ENCODE measurements at places on chromosomes 12 and 14.

- DNase-seq: no peak
Observed at GRCh38 chr14:46840944-46841720, 189.6 kb upstream of the RPL10L start.

- no peak for DNase-seq
Observed at GRCh38 chr12:122820838-122821271, 14.4 kb upstream of the HIP1R start.

- DNase-seq: no peak
Observed at GRCh38 chr12:97764700-97765099, 302.1 kb downstream of the RMST start.

DNA sequence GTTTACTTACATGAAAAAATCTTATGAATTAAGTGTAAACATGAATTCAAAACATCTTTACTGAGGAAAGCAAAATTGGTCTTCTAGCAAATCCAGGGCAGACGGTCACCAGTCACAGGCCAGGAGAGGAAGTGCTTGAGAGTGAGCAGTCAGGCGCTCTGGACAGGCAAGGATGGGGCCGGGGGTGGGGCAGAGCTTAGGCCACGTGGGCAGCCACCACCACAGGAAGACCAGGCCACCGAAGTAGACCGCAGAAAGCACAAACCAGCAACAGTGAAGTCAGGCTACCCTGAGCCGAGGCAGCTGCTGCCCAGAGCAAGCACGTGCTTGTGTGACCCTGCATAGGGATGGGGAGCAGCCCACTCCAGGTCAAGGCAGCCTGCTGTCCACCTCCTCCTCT, 33.5 kb downstream of the SLC6A12 start:
- no peak for DNase-seq

- DNase-seq: no peak
Observed at GRCh38 chr14:55388160-55388559, 23.5 kb downstream of the ATG14 start.

DNA sequence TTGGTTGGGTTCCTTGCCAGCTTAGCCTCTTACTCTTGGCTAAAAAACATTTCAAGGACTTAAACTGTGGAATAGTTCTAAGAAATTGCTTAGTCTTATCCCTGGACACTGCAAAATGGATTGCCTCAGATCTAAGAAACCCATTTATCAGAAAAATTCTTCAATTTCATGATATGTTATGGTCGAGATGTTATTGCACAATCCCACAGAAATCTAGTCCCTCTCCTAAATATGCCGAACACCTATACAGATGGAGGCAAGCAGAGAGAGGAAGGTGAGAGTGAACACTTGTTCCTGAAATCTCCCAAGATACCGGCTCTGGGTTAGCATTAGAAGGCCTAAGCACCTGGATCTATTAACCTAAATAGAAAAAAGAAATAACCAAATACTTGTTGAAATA, 267.2 kb downstream of the PAWR start:
- DNase-seq: no peak

DNA sequence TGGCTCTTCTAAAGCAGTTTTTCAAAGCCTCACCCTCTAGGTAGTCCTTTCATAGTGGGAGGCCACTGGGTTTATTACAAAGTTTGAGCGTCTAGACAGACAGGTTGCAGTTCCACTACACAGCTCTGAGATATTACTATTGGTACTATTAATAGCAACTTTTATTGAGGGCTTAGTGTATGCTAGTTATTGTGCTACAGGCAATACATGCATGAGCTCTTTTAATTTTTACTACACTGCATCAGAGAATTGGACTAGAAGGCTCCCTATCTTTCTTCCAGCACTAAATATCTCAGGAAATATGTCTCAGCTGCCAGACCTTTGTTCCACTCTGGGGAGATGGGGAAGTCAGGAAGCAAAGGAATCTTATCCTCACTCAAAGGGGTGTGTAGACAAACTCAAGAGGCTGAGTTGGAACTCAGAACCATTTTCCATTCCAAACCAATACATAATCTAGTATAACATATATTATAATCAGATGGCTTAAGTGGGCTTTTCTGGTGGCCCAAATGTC, 161.8 kb upstream of the SLC38A2 start:
- DNase-seq: no peak

GRCh38 chr12:114194066-114194465, 211.9 kb downstream of the TBX5 start:
- DNase-seq: no peak

DNA sequence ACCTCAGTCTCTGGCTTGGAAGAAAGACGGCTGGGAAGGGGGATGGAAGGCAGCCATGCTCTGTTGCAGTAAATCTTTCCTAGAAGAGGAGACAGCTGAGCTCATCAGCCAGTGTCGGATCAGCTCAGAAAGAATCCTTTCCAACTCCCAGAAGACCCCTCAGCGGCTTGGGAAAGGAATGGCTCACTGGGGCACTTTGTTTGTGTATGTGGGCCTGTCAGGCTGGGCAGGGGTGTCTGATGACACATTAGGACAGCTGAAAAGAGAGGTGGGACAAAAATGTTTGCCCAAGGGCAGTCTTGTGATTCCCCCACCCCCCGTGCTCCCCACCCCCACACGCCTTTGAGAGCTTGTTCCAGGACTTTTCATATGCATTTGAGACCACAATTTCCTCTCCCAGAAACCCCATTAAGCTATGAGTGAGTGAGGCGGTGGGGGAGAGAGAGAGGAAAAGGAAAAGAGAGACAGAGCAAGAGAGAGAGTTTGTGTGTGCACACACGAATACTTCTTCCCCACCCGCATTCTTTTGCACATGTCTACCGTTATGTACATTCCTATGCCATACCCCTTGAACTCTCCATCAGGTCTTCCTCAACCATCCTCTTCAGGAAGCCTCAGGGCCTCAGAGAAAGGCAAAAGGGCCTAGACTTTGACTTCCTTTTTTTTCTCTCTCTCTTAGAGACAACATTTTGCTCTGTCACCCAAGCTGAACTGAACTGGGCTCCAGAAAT, 198.9 kb downstream of the ZFP36L1 start:
- DNase-seq: no peak

GRCh38 chr12:102426599-102427542, 53.5 kb downstream of the IGF1 start:
- DNase-seq: no peak

GRCh38 chr14:101200650-101201516, 297.4 kb upstream of the RTL1 start:
- DNase-seq: no peak

DNA sequence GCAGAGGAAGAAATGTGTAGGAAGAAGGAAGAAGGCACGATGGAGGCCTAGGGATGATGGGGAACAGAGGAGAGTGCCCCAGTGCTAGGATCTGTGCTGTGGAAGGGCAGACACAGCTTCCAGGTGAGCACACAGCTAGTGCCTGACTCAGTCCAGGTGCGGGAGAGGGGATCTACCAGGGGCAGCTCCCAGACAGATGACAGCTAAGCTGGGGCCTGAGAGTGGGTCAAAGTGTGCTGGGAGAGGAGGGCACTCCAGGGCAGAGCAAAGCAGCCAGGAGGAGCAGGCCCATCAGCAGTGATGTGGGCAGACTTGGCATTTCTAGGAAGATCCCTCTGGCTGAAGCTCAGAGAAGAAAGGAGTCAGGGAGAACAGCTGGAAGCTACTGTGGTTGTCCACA, 36.7 kb downstream of the LRTM2 start:
- no peak for DNase-seq
